ENCODE measurements at places on chromosomes 16 and 17. TPM values are rescaled to one million over a fixed set of nuclear protein-coding genes. Genes with fewer than 3 reads are reported as not detected.

- DNase-seq: no peak
Measured at GRCh38 chr17:62750631-62751051, 57.5 kb downstream of the MARCHF10 start.

DNA sequence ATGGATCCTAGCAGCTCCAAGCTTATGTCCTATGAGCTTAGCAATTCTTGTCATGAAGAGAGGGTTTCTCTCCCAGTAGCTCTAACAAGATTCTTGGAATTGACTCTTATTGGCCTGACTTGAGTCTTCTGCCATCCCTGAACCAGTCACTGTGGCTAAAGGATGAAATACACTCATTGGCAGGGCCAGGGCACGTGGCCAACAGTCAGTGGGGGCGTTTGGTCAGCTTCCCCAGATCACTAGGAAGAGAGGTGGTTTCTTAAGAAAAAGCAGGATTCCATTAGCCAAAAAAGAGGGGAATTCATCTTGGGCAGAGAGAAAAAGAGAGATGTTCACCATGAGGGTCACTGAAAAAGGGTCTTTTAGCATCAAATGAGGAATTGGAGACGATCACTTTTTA, 363.2 kb downstream of the SNX29 start:
- DNase-seq: no peak

- DNase-seq: no peak
Measured at GRCh38 chr16:12436201-12436657, 367.5 kb downstream of the CPPED1 start.

DNA sequence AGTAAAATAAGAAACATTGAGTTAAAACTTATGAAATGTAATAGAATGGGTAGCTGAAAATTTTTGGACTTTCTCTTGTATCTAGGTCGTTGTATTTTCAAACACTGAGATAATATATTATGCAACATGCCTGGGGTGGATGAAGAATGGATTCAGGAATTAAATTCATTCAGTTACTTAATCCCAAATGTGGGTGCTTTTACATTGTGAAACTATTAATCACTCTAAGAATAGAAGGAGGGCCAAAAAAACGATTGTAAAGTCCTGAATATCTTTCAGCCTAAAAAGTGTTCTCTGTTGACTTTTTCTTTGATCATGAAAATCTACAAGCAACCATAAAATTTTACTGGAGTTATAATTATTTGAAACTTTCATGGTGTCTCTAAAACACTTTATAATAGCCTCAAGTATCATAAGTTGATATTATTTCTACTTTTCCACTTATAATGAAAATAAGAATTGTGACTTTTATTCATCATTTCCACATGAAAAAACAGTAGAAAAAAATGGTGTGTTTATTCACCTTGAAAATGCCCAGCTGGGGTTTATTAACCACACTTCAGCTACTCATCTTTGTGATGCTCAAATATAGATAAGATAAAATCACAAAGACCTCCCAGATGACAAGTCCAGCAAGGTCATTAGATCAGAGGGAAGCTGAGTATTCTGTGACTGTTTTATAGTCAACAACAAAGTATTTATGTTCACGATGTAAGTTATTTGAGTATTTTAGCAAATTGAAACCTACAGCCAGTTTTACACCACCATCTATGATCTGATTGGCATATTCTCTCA, 619.9 kb upstream of the SOX9 start:
- no peak for DNase-seq

DNA sequence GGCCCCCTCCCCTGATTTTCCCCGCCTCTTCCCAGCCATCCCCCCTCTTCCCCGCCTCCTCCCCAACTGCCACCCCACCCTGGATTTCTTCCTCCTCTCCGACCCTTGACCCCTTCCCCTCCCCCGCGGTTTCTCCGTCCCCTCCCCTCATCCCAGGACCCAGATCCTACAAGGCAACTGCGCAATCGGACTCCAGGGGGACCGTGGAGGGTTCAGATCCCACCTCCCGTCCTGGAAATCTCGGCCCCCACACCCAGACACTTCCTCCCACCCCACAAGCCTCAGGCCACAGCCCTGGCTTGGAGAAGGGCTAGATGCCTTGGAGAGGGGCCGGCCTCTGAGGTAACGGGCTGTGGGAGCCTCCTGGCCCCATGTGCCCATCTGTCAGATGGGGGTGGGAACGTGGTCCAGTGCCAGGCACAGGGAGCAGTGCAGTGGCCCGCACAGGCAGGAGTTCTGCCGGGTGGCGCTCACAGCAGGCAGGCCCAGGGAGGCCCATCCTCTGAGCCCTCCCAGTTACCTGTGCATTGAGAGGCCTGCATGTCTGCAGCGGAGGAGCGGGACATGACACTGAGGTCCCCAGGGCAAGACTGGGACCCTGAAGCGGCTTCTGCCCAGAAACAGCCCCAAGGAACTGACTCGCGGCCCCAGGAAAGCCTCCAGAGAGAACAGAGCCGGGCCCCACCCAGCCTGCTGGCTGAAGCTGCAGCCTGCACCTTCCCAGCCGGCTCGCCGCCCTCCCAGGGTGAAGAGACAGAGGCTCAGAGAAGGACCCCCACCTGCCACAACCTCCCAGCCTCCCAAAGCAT, 16.7 kb downstream of the ZNF423 start:
- no peak for DNase-seq

- DNase-seq: no peak
Measured at GRCh38 chr16:2817340-2818271, 569 bp downstream of the PRSS21 start.

GRCh38 chr16:73013974-73014373, 34.0 kb downstream of the ZFHX3 start:
- no peak for DNase-seq

DNA sequence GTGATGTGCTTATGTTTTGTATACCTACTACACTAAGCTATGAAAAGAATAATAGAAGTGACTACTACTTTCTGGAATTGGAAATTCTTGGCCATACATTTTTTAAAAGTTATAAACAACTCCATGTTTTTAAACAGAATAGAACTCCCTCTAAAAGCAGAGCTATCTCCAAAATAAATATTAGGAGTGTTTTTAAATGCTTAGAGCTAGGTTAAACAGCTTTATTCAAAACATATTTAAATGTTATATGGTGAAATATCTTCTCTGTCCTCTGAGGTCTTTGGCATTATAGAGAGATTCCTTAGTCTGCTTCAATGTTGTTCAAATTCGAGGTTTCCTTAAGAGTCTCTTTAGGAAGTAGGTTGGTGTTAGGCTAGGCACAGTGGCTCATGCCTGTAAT, 22.9 kb upstream of the PSMC5 start:
- no peak for DNase-seq

DNA sequence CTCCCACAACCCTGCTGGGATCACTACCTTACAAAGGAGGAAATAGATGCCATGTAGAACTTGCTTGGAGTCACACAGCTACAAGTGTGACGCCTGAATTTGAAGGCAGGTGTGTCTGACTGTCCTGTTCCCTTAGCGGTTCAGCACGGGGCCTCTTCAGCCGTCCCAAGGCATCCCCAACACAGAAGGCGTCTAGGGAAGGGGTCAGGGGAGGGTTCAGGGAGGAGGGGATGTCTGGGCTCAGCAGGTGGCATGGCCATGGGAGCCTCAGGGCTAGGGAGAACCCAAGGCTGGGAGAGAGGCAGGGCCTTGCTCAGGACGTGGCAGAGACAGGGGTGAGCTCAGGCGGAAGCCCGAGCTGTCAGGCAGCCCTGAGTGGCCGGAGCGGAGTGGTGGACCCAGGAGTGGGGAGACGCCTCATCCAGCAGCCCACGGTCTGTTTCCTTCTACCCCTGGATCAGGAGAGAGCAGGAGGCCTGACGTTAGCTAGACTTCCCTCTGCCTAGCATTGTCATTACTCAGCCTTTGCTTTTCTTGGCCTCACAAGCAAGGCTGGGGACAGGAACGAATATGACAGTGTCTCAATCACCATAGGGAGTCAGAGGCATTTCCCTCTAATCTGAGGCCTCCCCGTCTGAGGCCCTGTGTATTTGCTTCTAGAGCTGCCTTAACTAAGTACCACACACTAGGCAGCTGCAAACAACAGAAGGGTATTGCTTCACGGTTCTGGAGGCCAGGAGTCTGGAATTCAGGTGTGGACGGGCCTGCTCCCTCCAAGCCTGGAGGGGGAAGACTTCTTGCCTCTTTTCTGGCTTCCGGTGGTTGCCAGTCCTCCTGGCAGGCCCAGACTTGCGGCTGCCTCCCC, 31.3 kb upstream of the ANKRD40CL start:
- no peak for DNase-seq

GRCh38 chr16:15757630-15758251, 99.1 kb downstream of the MYH11 start:
- DNase-seq: no peak

DNA sequence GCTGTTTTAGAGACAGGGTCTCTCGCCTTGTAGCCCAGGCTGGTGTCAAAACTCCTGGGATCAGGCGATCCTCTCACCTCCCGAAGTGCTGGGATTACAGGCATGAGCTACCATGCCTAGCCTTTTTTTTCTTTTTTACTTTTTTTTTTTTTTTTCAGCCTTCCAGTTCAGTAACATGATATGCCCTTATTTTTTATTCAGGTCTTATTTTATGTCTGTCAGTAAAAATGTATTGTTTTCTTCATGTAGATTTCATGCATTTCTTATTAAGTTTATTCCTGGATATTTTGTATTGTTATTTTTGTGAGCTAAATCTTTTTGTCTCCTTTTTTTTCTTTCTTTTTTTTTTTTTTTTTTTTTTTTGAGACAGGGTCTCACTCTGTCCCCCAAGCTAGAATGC, 2.7 kb upstream of the FOXN1 start:
- DNase-seq: no peak

DNA sequence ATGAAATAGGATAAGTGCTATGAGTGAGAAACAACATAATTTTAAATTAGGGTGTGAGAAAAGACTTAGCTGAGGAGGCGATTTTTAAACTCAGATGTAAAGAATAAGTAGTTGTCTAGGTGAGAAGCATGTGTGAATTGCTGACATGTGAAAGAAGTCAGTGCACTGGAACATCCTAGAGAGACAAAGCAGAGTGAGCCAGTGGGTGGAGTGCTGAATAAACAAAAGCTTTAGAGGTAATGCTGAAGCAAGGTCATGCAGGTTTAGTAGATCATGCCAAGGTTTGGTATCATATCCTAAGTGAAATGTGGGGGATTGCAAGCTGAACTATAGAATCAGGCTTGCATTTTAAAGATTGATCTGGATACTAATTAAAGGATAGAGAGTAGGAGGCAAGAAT, 89.4 kb downstream of the KIF2B start:
- DNase-seq: no peak

DNA sequence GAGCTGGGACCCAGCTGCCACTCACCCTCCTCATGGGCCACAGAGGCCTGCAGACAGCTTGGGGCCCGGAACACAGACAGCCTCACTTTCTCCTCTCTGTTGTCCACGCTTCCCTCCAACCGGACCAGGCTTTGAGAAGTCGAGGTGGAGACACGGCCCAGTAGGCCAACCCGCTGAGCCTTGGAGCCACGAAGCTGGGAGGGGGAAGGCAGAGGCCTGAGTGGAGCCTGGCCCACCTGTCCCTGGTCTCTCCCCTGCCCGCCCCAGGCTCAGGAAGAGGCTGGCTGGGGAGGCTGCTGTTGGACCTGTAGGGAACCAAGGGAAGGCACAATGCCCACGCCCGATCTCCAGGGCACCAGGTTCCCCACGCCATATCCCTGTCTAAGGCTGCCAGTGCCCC, 48.1 kb downstream of the RMI2 start:
- DNase-seq: no peak

DNA sequence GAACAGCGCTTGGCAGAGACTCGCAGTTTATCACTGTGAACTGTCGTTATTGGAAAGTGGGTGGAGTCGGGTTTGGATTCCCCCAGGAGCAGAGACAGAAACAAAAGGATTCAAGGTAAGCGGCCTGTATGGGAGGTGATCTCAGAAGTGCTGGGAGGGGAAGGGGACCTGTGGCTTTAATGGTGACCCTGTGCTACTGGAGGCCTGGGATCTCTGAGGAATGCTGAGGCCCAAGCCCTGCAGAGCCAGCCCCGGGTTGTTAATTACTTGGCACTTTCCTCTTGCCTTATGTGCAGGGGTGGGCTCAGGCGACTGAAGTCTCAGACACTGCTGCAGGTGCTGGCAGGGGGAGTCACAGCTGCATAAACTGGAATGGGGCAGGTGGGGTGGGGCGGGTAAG, 27.4 kb downstream of the IRF8 start:
- DNase-seq: no peak

GRCh38 chr17:6569370-6570285, 13.3 kb upstream of the PITPNM3 start:
- no peak for DNase-seq

DNA sequence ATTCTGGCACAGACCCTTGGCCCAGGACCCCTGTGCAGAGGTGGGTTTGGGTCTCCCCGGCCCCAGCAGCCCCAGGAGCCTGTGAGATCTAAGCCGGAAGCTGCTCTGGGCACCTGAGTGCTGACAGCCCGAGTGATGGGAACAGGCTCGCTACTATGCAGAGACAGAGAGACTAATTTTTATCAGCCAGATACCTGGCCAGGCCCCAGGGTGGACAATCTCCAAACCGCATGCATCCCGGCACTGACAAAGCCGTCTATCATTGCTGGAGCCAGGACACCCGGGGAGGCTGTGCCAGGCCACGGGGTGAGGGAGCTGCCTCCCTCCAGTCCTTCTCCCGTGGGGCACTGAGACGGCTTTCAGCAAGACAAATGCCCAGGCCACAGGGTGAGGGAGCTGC, 25.0 kb downstream of the CBFA2T3 start:
- no peak for DNase-seq

- DNase-seq: no peak
Measured at GRCh38 chr17:44277976-44278375, 10.0 kb upstream of the SLC4A1 start.

GRCh38 chr16:67192781-67193361, 916 bp downstream of the E2F4 start:
- DNase-seq: no peak

DNA sequence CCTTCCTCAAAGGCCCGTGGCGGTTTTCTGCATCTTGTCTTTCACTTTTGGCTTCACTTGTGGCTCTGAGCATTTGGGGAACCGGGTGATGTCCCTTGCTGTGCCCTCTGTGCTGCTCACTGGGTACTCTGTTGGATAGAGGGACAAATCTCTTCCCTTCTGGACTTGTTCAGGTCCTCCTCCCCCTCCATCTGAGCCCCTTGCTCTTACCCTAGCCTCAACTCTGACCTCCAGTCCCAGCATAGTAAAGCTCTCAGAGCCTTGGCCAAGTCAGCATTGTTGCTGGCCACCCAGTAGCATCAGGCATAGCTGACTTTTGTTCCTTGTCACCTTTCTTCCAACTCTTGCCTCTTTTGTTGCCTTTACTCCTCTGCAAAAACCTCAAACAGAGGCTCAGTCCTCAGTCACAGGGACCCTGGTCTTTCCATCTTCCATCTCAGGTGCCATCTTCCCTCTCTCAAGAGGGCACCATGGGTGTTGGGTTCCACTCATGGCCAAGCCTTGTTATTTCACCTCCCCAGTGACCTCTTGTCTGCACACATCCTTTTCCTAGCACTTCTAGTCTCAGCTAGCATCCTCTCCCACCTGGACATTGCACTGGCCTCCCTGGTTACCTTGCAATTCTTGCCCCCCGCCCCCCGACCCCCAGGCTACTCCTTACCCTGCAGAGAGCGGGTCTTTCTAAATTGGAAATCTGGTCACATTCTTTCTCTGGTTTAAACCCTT, 393 bp upstream of the PSMB10 start:
- DNase-seq: no peak

SLC5A10 gene
- total RNA-seq: not detected

DYNLRB2 gene
- total RNA-seq: not detected

KDM8 gene
- total RNA-seq: 3.3 TPM

CEP20 gene
- 44.8 TPM for total RNA-seq

DHX58 gene
- total RNA-seq: 0.82 TPM
